ENCODE measurements at places on chromosomes 11 and 22.
A peak's percentile ranks its signal among the peaks of the same experiment; 100 is the strongest.

DNA sequence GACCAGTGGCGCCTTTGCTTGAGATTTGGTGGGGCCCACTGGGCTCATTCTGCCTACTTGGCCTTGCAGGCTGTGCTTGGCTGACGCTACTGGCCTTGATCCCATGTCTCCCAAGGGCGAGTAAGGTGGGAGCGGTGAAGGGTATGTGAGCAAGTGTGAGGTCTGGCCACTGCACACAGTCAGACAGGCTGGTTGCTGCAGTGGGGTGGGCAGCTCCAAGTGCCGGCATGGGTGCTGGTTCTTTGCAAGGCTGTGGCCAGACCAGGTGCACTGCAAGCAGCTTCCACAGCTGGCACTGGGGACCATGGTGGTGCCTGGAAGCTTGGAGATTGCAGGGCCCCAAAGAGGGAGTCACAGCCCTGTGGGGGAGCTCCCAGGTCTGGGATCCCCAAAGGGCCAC, 33.4 kb upstream of the OR10G7 start:
- DNase-seq: no peak

DNA sequence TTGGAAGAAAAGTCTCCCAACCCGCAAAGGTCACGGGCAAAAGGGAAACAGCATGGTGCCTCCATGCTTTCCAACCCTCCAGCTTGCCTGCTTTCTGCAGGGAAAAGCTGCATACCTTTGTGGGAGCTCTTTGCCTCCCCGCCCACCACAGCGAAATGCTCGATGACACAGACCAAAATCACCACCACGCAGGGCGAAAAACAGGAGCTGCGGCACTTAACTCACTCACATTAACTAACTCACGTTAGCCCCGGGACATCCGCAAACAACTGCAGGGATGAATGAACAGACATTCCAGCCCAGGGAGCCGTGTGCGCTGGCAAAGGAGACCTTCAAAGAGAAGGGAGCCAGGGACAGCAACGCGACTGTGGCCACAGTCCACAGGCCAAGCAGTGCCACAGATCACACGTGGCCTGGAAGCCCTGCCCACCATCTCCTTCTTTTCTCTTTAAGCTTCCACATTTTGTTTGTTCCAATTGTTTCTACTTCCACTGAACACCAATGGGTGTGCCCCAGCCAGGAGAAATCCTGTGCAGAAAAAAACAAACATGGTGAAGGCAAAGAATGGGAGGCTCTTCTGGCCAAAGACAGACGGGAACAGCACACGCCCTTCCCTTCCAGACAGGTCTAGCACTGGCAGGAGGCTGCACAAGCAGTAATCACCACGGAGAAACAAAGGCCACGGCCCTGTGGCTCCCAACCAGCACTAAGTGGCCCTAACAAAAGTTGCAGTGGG, 39.3 kb downstream of the DUSP8 start:
- DNase-seq: no peak

- no peak for DNase-seq
Observed at GRCh38 chr11:91239359-91239758, 985.3 kb upstream of the FAT3 start.

GRCh38 chr11:10285148-10285802, 8.7 kb downstream of the SBF2 start:
- no peak for DNase-seq

- DNase-seq: peak; percentile 94
Observed at GRCh38 chr11:61922539-61922938, 5.2 kb upstream of the RAB3IL1 start.

DNA sequence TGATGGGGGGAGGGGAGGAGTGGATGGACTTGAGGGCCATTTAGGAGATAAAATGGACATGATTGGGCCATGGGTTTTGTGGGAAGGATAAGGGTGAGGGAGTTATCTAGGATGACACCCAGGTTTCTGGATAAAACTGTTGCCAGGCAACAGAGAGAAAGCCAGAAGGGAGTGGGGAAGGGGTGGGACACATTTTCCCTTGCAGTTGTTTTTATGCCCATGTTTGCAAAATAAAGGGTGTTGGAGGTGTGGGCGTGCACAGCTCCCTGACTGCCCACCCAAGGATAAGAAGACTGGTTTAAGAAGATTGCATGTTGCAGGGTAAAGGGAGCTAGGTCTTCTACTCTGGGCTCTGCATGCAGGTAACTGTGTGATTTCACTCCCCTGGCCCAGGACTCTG, 18.3 kb upstream of the YWHAH start:
- DNase-seq: no peak

GRCh38 chr11:82994604-82995230, 77.0 kb downstream of the RAB30 start:
- peak; percentile 42 for DNase-seq

GRCh38 chr11:74966651-74967050, 17.6 kb downstream of the SPCS2 start:
- no peak for DNase-seq

DNA sequence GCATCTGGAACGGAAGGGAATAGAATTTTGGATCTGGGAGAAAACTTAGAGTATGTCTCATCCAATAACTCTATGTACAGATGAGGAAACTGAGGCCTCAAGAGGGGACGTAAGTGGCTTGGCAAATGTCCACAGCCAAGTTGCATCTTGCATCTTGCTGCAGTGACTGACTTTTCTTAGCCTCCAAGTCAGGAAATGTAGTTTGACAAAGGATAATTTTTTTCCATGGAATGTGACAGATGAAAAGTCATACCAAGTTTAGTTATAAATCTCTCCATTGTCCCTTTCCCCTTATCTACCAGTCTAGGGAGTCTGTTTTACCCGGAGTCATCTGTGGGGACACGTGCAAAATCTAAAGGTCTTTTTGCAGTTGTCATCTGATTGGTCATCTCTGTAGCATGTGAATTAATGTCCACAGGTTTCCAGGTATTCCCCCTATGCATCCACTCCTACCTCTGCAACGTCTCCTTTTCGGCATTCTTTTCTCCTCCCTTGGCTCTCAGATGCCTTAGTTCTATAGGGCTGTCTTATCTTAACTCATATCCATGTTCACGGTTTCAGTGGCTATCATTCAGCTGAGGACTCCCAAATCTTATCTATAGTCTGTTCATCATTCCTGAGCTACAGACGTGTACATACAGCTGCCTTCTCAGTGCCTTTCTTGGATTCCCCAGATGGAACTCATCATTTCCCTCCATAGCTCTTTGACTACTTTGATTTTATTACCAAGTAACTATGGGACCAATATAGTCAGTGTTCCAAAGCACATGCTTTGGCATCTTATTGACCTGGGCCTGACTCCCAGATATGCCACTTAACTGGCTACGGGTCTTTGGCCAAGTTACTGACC, 139.5 kb upstream of the TIMP3 start:
- DNase-seq: no peak

DNA sequence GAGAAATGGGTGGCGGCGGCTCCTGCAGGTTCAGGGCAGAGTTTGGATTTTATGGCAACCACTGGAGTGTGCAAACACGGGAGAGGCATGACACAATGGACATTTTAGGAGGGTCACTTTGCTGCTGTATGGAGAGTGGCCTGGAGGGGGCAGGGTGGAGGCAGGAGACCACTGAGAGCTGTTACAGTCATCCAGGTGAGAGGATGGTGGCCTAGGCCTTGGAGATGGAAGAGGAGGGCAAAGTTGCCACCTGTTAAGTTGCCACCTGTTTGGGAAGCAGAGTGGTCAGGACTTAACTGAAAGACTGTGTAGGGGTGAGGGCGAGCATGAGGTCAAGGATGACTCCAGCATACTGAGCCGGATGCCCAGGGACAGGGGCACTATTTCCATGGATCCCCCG, 2.3 kb upstream of the RAD9A start:
- DNase-seq: no peak

GRCh38 chr11:10452211-10452767, 2.8 kb upstream of the AMPD3 start:
- DNase-seq: no peak

DNA sequence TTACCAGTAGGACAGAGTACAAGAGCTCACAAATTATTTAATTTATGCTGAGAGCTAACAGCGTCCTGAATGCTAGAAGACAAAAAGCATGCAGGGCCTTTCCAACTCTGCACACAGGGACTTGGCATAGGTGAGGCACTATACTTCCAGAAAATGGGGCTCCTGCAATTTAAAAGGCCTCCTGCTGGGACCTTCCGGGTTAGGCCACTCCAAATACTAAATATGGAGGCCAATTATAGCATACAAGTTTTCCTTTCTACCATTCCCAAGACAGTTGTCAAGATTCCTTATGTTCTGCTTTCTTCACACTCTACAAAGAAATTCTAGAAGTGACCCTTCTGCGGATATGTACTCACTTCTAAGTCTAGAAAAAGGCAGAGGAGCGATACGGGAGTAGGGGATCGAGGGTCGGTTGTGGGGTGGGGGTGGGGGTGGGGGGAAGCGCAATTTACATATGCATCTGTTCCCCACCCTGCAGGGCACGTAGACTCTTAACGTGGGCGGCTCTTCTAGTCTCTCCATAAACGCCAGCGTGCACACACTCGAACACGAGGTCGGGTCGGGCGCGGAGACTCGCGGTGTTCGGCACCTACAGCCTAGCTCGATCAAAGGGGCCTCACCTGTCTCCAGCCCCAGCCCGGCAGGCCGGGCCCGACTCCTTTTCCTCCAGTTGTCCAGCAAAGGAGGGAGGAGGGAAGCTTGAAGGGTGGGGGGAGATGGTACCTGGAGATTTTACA, 728 bp downstream of the DCUN1D5 start:
- DNase-seq: peak; percentile 48

- no peak for DNase-seq
Observed at GRCh38 chr22:39984746-39985145, 10.0 kb upstream of the FAM83F start.

GRCh38 chr11:66107600-66108510, 37.8 kb downstream of the PACS1 start:
- no peak for DNase-seq

DNA sequence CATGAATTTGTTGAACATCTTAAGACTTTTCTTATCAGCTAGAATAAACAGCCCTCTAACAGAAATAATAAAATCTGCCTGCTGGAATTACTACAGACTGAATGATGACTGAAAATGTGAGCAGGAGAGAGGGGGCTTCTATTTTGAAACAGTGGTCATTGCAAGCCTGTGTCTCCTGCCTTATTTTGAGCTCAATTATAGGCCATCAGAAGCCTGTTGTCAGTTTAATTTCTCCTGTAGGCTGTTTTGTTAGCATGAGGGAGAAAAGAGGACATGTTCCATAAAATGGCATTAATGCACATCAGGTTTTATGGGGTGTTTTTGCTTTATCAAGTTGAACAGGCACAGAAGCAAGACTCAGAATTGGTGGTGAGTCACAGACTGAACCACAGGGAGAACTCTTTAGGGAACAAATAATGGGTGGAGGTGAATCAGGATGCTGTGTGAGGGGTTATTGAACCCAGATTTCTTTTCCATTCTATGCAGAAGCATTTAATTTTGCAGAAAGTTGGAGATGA, 129.1 kb downstream of the PARVA start:
- no peak for DNase-seq

DNA sequence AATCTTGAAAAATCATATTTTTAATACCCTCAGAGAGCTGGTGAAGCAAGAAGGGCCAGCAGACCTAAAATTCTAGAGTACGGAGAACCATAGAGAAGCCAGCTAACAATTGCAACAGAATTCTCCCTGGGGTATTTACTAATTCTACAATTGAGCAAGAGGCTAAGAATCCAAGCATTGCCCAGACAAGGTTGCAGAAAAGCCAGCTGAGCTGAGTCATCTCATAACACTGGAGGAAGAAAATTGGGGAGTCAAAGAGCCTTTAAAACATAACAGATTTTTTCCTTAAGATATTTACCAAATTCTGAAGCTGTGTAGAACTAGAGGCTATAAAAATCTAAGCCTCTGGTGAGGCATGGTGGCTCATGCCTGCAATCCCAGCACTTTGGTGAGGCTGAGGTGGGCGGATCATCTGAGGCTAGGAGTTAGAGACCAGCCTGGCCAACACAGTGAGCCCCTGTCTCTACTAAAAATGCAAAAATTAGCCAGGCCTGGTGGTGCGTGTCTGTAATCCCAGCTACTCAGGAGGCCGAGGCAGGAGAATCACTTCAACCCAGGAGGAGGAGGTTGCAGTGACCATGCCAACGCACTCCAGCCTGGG, 13.6 kb upstream of the TMEM216 start:
- peak; percentile 51 for DNase-seq

DNA sequence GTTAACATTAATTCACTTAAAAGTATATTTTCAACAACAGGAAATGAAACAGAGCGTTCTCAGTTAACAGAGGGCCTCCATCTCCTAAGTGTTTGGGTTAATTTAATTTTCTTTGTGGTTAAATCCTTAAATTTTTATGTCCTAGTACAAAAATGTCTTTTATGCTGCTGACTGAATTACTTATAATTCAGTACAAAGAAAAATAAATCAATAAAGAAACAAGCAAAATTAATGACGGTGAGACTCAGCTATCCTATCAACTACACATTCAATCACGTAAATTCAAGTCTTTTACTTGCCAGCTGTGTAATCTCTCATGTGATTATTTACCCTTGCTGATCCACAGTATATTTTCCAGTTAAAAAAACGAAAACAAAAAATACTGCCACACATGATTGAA, 81.4 kb downstream of the BBOX1 start:
- DNase-seq: no peak

DNA sequence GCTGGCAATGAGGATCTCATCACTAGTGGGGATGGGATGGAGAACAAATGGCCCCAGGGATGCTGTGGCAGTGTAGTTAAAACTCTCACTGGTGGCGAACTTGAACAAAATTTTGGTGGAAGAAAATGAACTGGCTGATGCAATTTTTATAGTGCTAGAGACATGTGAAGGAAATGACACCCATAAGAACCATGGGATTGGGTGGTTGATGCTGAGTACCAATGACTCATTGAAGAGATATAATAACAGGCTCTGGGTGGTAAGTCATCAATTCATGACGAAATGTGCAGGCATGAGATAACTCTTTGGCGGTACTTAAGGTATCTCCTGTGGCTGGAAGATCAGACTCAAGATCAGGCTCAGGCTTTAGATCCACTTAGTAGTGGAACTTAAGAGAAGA, 172.9 kb upstream of the DDI1 start:
- DNase-seq: no peak

GRCh38 chr11:68997995-68998348, 15.1 kb downstream of the MRGPRF start:
- DNase-seq: no peak

- DNase-seq: no peak
Observed at GRCh38 chr11:65188486-65188885, 6.8 kb downstream of the CAPN1 start.

- DNase-seq: no peak
Observed at GRCh38 chr11:2585566-2586086, 114.2 kb downstream of the KCNQ1OT1 start.
